ENCODE measurements at places on chromosomes 7 and 10. TPM values are rescaled to one million over a fixed set of nuclear protein-coding genes. Genes with fewer than 3 reads are reported as not detected.

- DNase-seq, result no peak
Observed at GRCh38 chr7:156984174-156984891, 26.1 kb downstream of the MNX1 start.

- no peak for DNase-seq
Observed at GRCh38 chr7:117262546-117262945, 60.3 kb downstream of the WNT2 start.

DNA sequence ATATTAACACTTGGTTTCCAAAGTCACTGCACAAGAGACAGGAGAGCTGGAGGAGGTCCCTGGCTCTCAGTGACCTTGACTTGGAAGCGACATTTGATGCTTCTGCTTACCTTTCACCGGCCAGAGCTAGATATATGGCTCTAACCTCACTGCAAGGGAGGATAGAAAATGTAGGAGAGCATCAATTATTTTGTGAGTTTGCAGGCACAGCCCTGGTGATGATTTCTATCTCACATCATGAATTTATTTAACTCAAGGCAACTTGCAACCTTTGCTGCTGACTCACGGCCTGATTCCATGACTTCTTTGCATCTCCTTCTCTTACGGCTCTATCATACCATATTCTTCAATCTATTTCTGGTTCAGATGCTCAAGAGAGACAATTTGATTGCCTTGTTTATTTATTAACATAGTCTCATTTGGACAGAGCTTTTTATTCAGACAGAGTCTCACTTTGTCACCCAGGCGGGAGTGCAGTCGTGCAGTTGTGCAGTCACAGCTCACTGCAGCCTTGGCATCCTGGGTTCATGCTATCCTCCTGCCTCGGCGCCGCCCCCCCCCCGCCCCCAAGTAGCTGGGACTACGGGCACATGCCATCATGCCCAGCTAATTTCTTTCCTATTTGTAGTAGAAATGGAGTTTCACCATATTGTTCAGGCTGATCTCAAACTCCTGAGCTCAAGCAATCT, 196.0 kb downstream of the REEP3 start:
- DNase-seq, result no peak

DNA sequence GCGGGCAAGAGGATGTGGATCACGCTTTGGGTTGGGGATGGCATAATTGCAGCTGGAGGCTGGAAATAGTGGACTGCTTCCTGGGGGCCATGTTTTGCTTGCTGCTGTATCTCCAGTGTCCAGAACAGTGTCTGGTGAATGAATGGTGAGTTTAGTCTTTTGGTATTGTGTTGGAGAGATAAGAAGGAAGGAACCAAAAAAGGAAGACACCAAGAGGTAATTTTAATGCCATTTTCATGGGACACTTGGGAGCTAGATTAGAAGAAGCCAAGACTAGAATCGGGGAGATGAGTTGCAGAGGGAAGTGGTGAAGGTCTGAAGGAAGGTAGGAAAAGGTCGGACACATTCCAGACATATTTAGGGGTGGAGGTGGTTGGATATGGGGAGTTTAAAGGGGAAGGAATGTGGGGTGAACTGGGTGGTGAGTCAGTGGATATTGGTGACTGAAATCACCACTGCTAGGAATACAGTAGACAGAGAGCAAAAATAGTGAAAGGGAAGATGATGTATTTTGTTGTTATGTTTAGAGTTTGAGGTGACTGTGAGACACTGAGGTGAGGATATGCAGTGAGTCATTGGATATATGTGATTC, 76.7 kb downstream of the CCNY start:
- DNase-seq, result no peak

The UCMA gene
- not detected for total RNA-seq

The RASSF4 gene
- 127 TPM for total RNA-seq

- no peak for DNase-seq
Observed at GRCh38 chr7:37311355-37311754, 137.3 kb downstream of the ELMO1 start.

The CALY gene
- total RNA-seq, result not detected

The DOCK4 gene
- total RNA-seq, result 48.0 TPM

- DNase-seq, result no peak
Observed at GRCh38 chr10:106566873-106567272, 597.6 kb downstream of the SORCS1 start.

Data from omental fat pad (tissue), 4 donors.